ENCODE measurements at places on chromosomes 6 and 20.

GRCh38 chr6:136085370-136086115 is 164.6 kb downstream of the MTFR2 start:
- DNase-seq: no peak

GRCh38 chr20:37745553-37745952 is 51.7 kb downstream of the CTNNBL1 start:
- DNase-seq: no peak

- peak; percentile 93 for DNase-seq
Measured at GRCh38 chr6:20117474-20117873, 94.8 kb downstream of the MBOAT1 start.

GRCh38 chr20:64131406-64131805 is 24.0 kb upstream of the NPBWR2 start:
- no peak for DNase-seq

GRCh38 chr6:42155293-42155692 is 12.9 kb upstream of the C6orf132 start:
- no peak for DNase-seq

DNA sequence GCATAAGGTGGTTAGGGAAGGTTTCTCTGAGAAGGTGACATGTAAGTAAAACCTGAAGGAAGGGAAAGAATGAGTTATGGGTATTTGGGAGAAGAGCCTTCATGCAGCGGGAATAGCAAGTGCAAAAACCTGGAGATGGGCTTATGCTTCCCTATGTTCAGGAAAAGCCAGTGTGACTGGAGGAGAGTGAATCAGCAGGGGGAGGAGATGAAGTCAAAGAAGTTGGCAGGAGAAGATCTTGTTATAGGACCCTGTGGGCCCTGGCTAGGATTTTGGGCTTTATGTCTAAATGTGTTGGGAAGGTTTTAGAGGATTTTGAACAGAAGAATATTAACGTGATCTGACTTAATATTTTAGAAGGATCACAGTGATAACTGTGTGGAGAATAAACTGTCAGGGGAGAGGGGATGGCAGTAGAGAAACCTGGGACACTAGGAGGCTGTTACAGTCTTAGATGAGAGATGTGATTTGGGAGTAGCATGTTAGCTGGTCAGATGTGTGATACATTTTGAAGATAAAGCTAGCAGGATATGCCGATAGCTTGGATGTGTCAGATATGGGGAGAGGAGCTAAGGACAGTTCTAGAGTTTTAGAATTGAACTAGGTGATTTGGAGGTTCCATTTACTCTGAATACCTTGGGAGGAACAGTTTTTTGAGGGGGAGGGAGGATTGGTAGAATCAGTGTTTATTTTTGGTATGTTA is 41.0 kb downstream of the PHF3 start:
- DNase-seq: no peak

- DNase-seq: no peak
Measured at GRCh38 chr20:46010491-46011391, 2.0 kb downstream of the MMP9 start.

DNA sequence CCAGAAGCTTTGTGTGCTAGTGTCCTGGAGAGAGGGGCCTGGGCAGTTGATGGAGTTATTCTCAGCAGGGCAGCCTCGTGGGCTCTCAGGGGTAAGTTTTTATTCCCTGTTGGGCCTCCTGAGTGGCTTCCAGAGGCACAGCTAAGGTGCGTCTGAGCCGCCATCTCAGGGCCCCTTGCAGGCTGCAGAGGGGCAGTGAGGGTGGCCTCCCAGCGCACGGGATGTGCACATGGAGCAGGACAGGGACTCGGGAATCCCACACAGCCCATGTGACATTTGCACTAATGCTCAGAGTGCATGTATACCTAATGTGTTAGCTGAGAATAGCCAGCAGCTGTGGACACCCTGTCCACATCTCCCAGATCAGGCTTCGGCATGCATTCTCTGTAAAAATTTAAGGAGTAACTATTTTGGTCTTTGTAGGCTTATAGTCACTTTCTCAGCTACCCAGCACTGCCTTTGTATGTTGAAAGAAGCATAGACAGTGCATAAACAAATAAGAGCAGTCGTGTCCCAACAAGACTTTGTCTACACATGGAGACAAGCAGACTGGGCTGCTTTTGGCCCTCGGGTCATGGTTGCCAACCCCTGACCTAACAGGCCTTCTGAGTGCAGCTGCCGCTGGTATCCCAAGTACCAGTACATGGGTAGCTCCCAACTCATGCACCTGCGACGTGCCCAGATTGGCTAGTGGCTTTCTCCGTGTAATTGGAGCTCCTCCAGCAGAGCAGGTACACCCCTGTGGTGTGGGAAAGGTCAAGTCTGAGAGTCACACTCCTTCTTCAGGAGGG is 18.6 kb upstream of the CST9L start:
- peak; percentile 44 for DNase-seq

GRCh38 chr6:137240168-137240567 is 21.0 kb upstream of the IFNGR1 start:
- DNase-seq: no peak

- DNase-seq: no peak
Measured at GRCh38 chr6:127290391-127291265, 24.0 kb downstream of the RNF146 start.

- no peak for DNase-seq
Measured at GRCh38 chr6:154479771-154480639, 30.5 kb downstream of the CNKSR3 start.

DNA sequence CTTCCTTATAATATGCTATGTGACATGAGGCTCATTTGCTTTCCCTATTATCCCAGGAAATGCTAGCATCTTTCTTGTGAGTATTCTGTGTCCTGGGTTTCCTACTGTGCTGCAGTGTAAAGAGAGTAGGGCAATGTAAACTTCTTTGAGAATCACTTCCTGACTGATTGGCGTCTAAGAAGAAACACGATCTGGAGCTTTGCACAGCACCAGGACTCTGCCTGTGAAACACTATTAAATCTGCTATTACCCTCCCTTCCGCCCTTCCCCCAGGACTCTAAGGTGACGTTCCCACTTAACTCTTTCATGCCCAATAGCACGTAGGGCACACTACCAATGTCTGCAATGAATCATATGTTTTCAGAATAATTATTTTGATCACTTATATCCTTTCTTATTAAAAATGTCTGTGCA is 607.3 kb upstream of the CITED2 start:
- DNase-seq: peak; percentile 82

Measured in islet precursor cell (in vitro differentiated cells).